ENCODE measurements at places on chromosomes 12 and 14.
A peak's percentile ranks its signal among the peaks of the same experiment; 100 is the strongest.

DNA sequence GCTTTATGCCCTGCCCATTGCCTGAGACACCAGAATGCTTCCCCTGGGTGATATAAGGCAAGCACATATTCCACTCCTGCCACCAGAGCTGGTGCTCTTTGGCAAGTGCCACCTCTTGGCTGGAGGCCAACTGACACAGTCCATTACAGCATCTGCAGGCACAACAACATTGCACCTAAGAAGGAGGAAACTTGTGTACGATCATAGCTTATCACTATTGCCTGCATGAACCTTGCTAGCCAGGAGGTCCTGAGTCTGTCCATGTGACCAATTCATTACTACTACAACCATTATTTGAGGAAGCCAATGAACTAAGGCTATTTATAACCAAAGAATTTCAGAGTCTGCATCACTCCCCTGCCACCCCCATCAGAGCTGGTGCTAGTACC is 119.8 kb upstream of the SCAF11 start:
- DNase-seq: no peak

- DNase-seq: no peak
These were observed 6.0 kb downstream of the PSMD9 start for GRCh38 chr12:121894633-121895032.

- DNase-seq: no peak
These were observed 6.9 kb downstream of the VEZT start for GRCh38 chr12:95224202-95225170.

DNA sequence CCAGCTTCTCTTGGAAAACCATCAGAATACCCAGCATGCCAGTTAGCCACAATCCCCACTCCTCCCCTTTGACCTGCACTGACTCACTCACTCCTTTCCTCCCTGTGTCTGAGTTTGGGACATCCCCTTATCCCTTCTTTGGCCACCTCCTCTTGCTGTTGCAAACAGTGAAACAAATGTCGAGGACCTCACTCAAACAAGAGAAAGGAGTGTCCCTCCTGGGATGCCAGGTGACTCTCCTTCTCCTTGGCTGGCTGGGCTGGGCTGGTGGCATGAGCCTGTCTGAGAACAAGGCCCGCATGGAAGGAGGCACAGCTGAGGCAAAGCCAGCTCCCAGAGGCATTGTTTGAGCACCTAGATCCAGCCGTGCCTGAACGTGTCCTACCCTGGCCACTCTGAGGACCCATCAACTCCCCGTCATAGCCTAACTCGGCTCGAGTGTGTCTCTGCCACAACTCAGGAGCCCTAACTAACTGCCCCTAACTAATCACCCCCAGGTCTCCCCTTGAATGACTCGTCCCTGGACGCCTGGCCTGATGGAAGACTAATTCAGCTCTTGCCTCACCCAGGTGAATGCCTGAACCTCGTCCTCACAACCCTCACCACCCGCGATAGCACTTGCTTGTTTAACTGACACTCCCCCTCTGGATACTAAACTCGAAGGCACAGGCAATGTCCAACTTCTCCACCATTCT is 43.0 kb downstream of the NCOR2 start:
- DNase-seq: no peak

DNA sequence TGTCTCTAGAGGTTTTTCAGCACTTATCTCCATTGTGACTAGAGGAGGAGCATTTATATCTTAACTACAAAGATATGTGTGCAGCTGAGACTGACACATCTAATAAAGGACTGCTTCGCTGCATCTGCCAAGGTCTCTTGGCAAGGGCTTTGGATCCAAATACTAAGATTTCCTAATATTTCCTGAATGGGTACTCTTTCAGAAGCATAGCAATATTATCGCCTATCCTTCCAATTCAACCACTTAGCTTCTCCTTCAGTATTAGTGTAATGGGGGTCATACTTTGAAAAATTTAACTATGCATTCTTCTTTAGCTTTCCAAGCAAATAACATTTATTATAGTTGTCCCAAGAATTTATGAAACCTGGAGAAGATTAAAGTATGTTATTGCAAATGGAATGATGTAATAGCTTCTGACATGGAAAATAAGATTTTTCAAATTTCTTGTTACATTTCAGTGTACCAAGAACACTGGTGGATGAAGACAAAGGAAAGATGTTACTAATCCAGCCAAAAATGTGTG is 243.0 kb upstream of the PDE3A start:
- DNase-seq: no peak

DNA sequence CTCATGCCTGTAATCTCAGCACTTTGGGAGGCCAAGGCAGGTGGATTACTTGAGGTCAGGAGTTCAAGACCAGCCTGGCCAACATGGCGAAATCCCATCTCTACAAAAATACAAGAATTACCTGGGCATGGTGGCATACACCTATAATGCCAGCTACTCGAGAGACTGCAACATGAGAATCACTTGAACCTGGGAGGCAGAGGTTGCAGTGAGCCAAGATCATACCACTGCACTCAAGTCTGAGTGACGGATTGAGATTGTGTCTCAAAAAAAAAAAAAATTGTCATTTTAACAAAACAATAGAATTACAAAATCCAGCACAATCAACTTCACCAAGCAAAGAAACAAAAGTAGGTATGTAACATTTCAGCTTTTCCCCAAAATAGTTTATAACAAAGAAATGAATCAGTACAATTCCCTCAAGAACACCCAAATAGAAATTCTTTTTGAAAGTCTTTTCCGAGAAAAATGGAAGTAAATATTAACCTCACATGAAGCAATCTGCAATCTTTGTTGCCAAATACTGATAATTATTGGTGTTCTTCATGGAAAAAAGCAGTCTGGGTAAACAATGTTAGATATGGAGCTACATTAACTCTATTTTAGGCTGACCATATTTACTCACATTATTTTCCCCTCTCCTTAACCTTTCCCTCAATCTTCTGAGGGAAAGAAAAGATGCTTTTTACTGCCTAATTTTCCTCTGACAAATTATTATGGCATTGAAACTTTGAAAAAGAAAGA is 165.9 kb upstream of the ATF7IP start:
- DNase-seq: no peak

DNA sequence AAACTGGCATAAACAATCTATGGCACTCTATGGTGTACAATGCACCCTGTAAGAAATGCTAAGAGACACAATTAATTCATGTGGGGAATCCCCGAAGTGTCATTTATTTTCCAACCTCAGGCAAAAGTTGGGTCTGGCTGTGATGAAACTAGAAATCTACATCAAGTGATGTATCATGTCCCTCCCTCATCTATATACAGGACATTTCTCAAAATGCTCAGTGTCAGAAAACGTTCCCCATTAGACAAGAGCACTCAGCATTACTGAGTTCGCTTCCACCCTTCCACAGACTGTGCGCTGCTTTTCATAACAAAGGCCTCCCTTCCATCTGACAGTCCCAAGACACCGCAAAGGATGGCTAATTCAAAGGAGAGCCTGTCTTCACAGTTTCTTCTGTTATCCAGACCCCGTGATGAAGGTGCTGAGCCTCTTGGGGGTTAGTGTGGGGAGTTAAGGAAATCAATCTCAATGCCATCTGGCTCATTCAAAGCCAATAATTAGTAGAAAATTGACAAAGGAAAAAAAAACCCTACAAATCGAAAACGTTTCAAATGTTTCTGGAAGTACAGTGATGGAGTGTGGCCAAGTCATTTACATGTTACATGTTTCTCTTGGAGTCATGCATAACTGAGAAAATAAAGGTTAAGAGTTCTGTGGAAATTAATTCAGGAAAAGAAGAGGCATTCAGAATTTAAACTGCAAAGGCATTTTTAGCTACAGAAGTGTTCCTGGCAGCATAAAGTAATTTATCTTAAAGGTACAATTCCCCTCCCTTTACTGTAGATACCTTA is 7.5 kb downstream of the CCDC88C start:
- DNase-seq: no peak

- no peak for DNase-seq
These were observed 169.8 kb upstream of the PLXNC1 start for GRCh38 chr12:93978553-93978952.

- DNase-seq: no peak
These were observed 141.3 kb downstream of the PLXNC1 start for GRCh38 chr12:94289461-94290312.

GRCh38 chr12:57514720-57515407 is 5.5 kb downstream of the DDIT3 start:
- no peak for DNase-seq

DNA sequence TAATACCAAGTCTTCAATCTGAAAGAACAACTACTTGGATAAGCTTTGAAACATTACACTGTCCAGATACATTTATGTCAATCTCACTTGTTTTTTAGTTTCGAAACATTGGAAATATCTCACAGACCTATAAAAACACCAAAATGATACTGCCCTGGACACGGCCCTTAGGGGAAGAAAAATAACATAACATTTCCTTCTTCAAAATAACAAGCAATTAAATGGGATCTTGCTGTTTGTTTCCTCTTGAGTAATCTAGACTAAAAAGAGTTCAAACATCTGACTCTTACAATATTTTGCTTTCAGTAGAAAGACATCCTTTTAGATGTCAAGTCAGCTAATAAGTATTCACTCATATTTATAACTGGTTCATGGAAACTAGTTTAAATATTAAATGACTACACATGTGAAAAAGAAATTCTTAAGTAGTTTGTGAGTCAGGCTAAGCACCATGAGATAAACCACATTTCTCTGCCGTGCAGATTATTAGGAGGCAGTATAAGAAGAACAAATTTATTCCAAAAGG is 87.5 kb downstream of the EPS8 start:
- DNase-seq: no peak

DNA sequence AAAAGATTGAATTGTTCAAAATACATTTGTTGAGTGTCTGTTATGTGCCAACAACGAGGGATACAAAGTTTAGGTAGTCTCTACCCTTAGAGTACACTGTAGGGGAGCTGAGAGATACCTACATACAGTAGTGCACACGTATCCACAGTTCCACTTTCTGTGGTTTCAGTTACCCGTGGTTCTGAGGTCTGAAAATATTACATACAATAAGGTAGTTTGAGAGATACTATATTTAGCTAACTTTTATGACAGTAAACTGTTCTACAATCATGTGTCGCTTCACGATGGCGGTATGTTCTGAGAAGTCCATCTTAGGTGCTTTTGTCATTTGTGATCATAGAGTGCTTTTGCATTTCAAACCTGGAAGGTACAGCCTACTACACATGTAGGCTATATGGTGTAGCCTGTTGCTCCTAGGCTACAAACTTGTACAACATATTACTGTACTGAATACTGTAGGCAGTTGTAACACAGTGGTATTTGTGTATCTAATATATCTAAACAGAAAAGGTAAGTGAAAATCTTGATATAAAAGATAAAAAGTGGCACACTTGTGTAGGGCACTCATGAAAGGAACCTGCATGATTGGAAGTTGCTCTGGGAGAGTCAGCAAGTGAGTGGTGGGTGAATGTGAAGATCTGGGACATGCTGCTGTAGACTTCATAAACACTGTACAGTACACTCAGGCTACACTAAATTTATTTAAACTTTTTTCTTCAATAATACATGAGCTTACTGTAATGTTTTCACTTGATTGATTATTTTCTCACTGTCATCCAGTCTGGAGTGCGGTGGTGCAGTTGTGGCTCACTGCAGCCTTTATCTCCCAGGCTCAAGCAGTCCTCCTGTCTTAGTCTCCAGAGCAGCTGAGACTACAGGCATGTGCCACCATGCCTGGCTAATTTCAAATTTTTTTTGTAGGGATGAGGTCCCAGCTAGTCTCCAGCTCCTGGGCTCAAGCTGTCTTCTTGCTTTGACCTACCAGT is 4.0 kb downstream of the CPSF6 start:
- DNase-seq: no peak

- DNase-seq: no peak
These were observed 43.5 kb downstream of the CMKLR1 start for GRCh38 chr12:108295641-108296040.

DNA sequence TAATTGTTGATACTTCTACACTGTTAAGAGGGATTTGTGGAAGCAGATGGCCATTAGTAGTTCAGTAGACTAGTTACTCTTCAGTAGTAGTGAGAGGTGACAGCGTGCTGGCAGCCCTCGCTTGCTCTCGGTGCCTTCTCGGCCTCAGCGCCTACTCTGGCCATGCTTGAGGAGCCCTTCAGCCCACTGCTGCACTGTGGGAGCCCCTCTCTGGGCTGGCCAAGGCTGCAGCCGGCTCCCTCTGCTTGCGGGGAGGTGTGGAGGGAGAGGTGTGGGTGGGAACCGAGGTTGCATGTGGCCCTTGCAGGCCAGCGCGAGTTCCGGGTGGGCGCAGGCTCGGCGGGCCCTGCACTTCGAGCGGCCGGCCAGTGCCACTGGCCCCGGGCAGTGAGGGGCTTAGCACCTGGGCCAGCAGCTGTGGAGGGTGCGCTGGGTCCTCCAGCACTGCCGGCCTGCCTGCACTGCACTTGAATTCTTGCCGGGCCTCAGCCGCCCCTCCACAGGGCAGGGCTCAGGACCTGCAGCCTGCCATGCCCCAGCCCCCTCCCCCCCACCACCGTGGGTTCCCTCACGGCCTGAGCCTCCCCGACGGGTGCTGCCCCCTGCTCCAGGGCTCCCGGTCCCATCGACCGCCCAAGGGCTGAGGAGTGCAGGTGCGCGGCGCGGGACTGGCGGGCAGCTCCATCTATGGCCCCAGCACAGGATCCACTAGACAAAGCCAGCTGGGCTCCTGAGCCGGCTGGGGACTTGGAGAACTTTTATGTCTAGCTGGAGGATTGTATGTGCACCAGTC is 139.3 kb downstream of the NUBPL start:
- DNase-seq: no peak

DNA sequence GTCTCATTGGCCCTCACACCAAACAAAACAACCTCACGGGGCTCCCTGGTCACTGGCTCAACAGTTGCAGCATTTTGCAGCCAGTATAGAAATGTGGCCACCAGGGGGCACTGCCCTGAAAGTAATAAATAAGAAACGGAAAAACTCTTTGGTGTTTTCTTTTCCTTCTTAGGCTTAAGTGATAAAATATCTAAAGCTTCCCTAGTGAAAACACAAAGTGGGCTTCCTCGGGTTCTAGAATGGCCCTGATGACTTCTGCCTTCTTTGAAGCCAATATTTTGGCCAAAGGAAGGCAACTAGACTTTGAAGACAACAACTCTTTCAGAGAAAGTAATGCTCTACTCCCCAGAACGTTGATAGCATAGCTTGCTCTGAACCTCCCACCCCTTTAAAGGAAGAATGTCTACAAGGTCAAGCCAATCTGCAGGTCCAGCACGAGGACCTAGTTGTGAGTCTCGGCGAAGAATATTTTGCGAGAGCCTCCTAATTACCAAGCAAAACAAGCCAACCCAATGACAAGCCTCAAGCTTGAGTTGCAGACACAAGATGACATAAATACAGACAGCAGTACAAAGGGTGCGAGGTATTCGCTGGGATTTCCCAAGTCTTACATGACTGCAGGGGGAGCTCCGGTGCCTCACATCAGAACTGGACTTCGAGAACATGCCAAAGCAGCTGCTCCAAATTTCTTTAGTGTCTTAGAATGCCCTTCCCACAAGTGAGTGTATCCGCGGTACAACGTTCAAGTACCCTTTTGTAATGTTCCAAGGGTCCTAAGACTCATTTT is 2.6 kb downstream of the ITPK1 start:
- DNase-seq: peak; percentile 82

- DNase-seq: no peak
These were observed 115.1 kb downstream of the BEGAIN start for GRCh38 chr14:100472094-100472455.

Measured in activated CD4-positive, alpha-beta T cell treated with anti-CD3 and anti-CD28 coated beads, Interleukin-2, amount 50 U/mL, for 48 hours (primary cell).